NCI-H1092 (cell line): ENCODE measurements at places on chromosomes 6 and 20.

GRCh38 chr6:29447670-29448069 is 8.6 kb downstream of the OR10C1 start:
- DNase-seq, result no peak

DNA sequence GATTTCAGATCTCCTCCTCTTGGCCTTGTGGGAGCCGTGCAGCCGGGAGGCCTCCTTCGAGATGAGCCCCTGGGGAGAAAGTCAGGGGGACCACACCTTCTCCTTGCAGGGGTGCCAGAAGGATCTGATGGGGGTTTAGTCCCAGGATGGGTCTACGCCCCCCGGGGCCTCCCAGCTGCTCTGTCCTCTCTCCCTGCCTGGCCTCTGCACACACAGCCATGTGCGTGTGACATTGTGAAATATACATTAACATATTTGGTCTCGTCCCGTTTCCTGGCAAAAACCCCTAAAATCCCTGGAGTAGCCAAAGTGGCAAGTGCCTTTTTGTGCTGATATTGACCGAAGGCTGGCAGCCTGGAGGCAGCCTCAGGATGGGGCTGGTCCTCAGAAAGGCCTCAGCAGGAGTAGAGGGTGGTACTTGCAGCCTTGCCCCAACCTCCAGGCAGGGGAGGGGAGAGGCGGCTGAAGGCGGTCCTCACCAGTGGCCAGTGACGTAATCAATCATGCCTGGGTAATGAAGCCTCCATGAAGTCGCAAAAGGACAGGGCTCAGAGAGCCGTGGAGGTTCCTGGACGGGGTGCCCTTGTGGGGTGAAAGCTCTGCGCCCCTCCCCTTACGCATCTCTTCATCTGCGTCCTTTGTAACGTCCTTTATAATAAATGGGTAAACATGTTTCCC is 5.1 kb upstream of the HELZ2 start:
- DNase-seq, result no peak

DNA sequence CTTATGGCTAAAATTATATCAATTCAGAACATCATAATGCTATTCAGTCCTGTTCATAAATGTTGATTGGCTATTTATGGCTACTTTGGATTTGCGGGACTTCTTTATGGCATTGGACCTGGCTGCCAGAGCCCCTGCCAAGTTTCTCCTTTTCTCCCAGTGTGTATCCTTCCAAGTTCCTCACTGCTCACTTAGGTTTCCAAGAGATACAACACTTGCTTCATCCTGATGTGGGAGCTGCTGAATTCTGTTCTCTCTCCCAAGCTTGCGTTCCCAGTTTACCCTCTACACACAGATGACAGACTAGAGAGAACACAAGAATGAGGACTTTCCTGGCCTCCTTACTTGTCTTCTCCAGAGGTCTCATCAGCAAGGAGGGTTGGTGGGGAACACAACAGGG is 18.4 kb upstream of the DAAM2 start:
- DNase-seq, result no peak

GRCh38 chr6:25188232-25188631 is 90.9 kb upstream of the CARMIL1 start:
- no peak for DNase-seq

GRCh38 chr20:51354769-51355319 is 187.7 kb downstream of the NFATC2 start:
- no peak for DNase-seq
